ENCODE measurements at places on chromosomes 12 and 14.

DNA sequence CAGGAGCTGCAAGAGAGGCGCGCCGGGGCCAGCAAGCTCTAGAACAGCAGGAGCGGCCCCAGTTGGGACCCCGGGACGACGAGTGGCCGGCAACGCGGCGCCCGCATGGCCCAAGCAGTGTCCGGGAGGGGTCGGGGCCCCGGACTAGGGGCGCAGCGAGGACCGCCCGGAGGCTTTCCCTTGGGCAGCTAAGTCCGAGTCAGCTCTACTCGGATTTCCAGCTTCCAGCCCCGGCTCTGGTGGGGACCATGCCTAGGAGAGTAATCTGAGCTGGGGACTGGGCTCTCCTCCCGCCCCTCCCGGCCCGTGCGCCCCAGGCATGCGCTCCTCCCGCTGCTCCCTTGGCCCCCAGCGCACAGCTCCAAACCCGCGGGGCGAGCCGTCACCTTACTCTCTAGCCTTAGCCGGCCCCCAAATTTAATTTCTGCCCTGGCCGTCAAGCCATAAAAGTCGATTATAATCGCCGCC, 41.6 kb upstream of the CAPRIN2 start:
- DNase-seq: no peak

GRCh38 chr12:64506955-64507354, 55.0 kb downstream of the TBK1 start:
- no peak for DNase-seq

DNA sequence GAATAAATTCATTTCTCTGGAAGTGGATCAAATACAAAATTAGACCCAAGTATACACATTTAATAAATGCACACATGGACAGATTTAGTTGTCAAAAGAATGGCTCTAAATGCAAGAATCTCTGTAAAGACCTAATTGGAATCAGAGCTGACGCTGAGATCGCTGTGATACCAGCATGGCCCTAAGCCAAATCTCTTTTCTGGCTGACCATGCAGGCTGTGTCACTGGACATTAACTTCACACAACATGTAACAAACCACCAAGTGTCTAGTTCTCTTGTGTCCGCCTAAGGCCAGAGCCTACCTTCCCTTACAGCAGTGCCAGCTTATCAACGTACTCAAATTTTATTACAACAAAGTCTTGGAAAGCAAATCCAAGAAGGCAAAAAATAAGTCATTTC, 127.5 kb downstream of the MED13L start:
- no peak for DNase-seq

DNA sequence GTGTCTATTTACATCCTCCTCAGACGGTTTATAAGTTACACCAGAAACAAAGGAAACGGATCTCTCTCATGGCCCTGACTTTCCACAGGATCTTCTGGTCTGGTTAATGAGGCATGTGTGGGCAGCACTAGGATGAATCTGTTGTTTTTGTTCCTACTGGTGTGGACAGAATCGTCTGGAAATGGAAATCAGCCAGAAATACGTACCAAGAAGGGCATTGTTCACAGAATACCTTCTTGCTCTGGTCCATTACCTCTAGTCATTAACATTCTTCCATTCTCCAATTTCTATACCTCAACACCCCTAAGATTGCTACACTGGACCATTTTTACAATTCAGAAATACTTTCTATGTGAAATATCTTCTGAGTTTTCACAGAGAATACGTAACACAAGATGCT, 86.0 kb downstream of the TPH2 start:
- DNase-seq: no peak

DNA sequence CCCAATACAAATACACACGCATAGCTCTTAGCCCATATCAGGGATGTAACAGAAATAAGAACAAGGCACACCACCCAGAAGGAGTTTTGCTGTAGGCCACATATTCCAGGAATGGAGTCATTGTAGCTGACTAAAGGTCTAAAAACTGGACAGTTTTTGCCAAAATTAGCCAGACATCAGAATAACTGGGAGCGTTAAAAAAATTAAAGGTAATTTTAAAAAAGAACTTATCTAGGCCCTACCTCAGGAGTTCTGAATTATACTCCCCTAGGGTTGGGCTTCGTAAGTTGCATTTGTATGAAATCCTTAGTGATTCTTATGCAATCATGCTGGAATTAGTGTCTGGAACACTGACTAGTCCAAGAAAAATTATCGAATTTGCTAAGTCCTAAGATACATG, 987.7 kb downstream of the GALC start:
- no peak for DNase-seq

DNA sequence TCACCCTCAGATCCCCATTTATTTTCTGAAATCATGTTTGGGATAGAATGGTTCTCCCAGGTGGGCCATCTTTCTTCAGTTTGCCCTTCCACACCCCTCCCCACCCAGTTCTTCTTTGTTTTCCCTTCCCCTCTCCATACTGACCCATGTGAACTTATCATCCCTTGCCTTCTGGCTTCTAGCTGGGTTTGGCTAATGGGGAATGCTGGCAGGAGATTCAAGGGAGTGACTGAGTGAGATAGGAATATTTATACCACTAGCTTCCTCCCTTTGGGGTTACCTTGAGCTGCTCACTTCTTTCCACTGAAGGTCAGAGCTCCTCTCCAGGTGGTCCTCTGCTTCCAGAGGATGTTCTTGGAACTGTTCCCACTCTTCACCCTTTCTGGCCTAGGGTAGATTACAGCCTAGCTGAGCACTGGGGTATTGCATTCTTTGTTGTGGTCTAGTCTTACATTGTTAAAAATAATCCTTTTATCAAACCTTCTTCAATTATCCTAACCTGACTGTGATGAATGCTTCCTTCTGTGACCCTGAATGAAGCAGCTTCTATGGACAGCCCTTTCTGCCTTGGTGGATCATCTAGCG, 88.3 kb upstream of the ATP2B1 start:
- DNase-seq: no peak

GRCh38 chr12:49043856-49044258, 16.7 kb downstream of the KMT2D start:
- peak; percentile 78 for DNase-seq

GRCh38 chr12:45231515-45232145, 15.7 kb downstream of the ANO6 start:
- no peak for DNase-seq

DNA sequence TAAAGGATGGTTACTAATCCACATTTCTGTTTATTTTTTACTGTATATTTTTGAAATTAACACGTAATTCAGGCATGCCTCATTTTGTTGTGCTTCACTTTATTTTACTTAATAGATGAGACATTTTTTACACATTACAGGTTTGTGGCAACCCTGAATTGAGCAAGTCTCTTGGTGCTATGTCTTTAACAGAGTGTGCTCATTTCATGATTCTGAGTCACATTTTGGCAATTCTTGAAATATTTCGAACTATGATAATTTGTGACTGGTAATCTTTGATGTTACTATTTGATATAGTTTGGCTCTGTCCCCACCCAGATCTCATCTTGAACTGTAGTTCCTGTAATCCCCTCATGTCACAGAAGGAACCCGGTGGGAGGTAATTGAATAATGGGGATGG, 1120.5 kb upstream of the FLRT2 start:
- DNase-seq: no peak

DNA sequence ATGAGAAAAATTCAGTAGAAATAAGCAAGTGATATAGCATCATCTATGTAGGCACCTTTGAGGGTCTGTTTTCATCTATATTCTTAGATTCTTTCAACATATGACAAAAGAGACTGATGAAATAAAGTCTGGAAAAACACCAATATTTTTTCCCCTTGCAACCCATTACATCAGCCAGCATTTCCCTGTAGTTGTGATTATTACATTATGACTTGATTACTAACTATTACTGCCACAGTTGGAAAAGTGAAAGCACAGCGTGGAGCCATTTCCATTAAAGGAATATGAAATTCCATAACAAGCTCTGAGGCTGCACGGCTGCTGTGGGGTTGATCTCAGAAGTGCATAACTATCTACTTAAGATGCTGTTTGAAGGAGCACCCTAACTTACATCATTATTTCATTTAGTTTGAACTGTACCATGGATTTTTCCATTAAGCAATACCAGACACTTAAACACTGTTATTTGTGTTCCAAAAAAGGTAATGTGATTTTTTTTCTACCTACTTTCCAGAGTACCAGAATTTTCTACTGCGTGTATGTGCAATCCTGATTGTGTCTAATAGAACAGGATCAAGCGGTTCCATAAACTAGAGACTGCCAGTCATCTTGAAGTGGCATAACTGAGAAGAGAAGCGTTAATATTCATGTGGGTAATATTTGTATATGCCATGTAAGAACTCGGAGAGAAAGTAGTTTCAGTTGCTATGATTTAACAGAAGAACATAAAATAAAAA, 405.5 kb downstream of the MDGA2 start:
- no peak for DNase-seq

- DNase-seq: no peak
Observed at GRCh38 chr12:50894241-50894640, 51.5 kb downstream of the TMPRSS12 start.

DNA sequence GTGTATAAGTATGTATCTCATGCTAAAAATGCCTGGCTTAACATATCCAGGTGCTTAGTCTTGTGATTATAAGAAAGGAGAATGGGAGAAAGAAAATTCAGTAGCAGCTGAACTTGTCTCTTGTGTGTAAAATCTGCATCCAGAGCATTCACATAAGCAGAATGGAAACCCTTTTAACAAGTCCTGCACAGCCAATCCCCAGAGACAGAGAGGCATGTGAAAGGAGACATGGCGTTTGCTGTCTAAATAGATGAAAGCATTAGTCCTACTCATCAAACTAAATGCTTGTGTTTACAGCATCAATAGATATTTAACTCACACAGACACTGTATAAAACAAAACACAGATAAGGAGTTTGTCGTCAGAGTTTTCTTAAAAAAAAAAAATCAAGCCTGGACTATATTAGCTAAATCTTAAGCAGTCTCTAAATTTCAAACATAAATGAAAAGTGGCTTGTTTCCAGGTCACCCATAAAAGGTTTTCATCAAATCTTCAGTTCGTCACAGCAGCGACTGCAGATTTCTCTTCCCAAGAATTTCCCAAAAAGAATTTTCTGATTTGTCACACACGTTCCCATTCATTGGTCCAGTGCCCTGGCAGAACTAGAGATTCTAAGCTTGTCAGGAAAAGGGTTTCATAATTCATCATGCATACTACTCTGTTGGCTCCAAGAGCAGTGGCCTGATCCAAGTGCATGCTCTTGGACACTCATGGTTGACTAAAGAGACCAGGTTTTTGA, 249.2 kb downstream of the BTG1 start:
- DNase-seq: no peak

- DNase-seq: no peak
Observed at GRCh38 chr12:16303939-16304338, 26.5 kb upstream of the SLC15A5 start.

GRCh38 chr12:22536346-22536945, 7.9 kb downstream of the C2CD5 start:
- DNase-seq: no peak

DNA sequence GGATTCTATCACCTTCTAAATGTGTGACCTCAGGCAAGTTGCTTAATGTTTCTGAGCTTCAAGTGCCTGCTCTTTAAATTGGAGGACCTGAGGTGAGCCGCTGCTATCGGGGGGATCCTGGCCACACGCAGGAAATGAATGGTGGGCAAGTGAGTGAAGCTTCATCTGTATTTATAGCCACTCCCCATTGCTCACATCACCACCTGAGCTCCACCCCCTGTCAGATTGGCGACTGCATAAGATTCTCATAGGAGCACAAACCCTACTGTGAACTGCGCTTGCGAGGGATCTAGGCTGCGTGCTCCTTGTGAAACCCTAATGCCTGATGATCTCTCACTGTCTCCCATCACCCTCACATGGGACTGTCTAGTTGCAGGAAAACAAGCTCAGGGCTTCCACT, 158.6 kb upstream of the CCND2 start:
- DNase-seq: no peak

GRCh38 chr12:132218527-132218875, 74.2 kb downstream of the NOC4L start:
- DNase-seq: no peak

GRCh38 chr12:27178723-27179399, 65.2 kb upstream of the STK38L start:
- DNase-seq: no peak

GRCh38 chr14:98133806-98134205, 1138.2 kb downstream of the BCL11B start:
- no peak for DNase-seq

- no peak for DNase-seq
Observed at GRCh38 chr12:129467726-129468125, 436.1 kb downstream of the TMEM132D start.

- DNase-seq: no peak
Observed at GRCh38 chr12:694734-695503, 31.7 kb upstream of the NINJ2 start.

GRCh38 chr14:22472935-22473854, 115.8 kb downstream of the DAD1 start:
- DNase-seq: no peak

DNA sequence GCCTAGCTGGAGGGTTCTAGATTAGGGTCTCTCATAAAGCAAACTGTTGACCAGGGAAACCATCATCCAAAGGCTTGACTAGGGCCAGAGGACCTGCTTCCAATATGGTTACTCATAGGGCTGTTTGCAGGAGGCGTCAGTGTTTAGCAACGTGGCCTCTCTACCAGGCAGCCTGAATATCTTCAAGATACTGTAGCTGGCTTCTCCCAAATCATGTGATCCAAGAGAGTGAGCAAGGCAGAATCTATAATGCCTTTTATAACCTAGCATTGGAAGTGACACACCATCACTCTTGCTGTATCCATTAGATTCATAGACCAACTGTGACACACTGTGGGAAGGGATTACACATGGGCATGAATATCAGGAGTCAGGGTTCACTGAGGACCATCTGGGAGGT, 17.3 kb downstream of the TPH2 start:
- DNase-seq: no peak

GRCh38 chr12:78331753-78332152, 501.1 kb downstream of the NAV3 start:
- DNase-seq: no peak

- DNase-seq: peak; percentile 49
Observed at GRCh38 chr14:88599761-88600439, 37.1 kb downstream of the ZC3H14 start.

GRCh38 chr14:100673085-100673806, 53.4 kb upstream of the DLK1 start:
- no peak for DNase-seq

DNA sequence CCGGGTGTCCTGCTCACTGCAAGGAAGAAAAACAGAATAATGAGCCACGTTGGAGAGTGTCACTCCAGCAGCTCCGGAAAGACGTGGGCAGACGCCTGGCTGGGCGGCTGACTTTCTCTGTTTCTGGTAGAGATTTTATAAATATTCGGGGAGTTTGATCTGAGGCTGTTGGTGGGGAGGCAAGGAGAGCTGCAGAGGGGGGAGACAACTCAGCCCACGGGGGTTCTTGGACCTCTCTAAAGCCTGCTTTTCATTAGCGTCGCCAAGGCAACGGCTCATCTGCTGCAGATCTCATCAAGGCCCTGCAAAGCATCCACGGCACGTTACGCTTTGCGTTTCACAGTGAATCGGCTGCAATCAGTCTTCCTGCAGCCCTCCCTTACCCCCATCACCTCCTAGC, 207.2 kb downstream of the ZFP36L1 start:
- DNase-seq: no peak

GRCh38 chr12:14779834-14780233, 23.4 kb downstream of the WBP11 start:
- no peak for DNase-seq
